Forelimb muscle (tissue), 1 donor: ENCODE measurements at places on chromosomes 3 and 15.

- DNase-seq, result no peak
Observed at GRCh38 chr3:136728918-136729317, 23.3 kb downstream of the STAG1 start.

DNA sequence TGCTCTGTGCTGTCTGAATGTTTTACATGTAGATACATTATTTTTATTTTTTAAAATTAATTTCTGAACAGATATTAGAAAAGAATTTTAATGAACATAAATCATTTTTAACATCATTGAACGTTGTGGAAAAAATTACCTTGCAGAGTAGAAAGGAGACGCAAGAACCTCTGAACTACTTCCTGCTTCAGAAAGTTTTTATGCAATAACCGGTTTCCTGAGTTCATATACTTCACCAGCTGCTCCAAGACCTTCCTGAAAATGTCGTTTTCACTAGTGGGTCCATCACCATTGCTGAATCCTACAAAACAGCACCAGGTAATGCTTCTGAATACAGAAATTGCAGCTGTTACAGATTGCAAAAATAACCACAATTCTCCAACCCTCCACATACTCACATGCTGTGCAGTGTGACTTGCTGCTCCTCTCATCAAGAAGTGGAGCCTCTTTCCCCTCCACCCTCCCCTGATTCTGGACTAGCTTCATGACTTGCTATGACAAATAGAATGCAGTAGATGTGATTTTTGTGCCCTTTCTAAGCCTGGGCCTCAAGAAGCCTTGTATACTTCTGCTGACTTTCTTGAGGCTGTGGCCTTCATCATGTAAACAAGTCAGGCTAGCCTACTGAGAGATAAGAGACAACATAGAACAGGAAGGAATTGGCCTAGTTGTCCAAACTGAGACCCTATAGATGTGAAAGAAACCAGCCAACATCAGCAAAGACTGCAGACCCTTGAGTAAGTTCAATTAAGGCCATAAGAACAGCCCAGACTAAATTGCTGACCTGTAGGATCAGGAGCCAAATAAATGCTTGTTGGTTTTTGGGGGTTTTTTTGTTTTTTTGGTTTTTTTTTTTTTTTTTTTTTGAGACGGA lies 80.4 kb downstream of the TRANK1 start:
- DNase-seq, result no peak

- DNase-seq, result no peak
Observed at GRCh38 chr3:128111147-128111546, 12.5 kb downstream of the RUVBL1 start.

DNA sequence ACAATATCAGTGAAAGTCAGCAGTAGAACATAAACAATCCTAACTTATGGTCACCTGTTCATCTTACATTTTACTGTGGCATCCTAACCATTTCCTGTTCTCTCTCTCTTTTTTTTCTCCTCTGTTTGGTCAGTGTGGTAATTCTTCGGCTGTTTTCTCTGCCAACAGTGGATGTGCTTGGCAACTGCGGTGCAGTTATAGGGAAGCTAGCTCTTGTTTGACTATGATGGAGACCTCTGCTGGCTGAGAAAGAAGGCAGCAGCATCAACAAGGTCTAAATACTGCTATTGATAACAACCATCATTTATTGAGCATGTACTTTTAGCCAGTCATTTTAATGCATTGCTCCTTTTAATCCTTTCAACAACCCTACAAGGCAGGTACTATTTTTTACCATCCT lies 723 bp upstream of the DRD3 start:
- no peak for DNase-seq

- no peak for DNase-seq
Observed at GRCh38 chr3:181486141-181486885, 225.4 kb upstream of the SOX2 start.

GRCh38 chr15:101045236-101045646 lies 126.1 kb downstream of the LRRK1 start:
- no peak for DNase-seq
